ENCODE measurements at places on chromosomes 1 and 21. TPM values are rescaled to one million over a fixed set of nuclear protein-coding genes. Genes with fewer than 3 reads are reported as not detected.

DNA sequence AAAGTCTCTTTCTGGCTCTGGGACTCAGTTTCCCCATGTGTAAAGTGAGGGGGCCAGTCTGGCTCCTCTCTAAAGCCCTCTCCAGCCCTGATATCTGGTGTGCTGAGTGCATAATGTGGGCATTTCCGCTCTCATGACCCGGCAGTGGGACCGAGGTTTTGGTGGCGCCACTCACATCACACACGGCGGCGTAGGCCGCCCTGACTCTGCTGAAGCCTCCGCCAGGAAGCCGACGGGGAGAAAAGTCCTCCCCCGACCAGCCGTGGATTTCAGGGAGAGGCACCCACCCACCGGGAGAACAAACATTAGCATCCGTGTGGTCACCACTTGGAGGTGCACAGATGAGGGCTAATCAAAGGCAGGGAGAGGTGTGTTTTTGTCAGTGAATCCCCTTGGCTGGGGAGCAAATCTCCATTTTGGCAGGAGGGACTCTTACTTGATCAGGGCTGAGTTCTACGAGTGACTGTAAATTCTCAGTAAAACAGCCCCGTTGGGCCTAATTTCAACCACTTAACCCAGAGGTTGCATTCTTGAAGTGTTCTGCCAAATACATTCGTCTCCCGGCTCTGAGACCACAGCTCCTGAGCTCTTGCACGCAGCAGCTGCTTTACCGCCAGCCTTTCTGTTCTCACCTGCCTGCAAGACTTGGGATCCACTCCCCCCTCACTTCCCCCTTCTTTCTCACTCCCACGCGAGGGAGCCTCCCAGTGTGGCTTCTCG, 118.2 kb downstream of the FOXD2 start:
- no peak for DNase-seq
- H3K4me3 ChIP-seq: no peak overlapping the region
- peaks cover 18% of the 10 kb centered on the region for H3K27me3 ChIP-seq

DNA sequence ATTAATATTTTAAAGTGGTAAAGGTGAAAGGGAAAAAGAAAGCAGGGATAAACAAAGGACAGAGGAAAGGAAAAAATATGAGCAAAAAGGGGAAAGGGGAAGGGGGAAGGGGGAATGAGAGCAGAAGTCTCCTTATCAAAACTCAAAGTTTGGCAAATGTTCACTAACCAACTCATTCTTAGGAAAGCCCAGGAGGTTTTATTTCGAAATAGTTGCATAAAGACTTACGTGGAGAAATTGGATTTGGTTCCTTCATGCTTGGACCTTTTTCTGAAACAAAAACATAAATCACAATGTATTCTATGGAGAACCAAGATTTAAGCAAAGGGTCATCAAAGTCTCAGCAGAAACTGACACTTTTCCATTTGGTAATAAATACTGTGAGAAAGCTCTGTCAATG, 188.1 kb downstream of the TGFBR3 start:
- no peaks in the 10 kb centered on the region for H3K27me3 ChIP-seq
- H3K36me3 ChIP-seq: peaks cover 12% of the 10 kb centered on the region
- peaks cover 19% of the 10 kb centered on the region for H3K4me1 ChIP-seq
- no peak overlapping the region for H3K4me3 ChIP-seq
- no peak overlapping the region for H3K27ac ChIP-seq

GRCh38 chr1:54012008-54012325, 6.0 kb downstream of the LDLRAD1 start:
- no peaks in the 10 kb centered on the region for H3K27me3 ChIP-seq
- no peak overlapping the region for H3K4me3 ChIP-seq
- no peaks in the 10 kb centered on the region for H3K36me3 ChIP-seq
- H3K4me1 ChIP-seq: no peaks in the 10 kb centered on the region

DNA sequence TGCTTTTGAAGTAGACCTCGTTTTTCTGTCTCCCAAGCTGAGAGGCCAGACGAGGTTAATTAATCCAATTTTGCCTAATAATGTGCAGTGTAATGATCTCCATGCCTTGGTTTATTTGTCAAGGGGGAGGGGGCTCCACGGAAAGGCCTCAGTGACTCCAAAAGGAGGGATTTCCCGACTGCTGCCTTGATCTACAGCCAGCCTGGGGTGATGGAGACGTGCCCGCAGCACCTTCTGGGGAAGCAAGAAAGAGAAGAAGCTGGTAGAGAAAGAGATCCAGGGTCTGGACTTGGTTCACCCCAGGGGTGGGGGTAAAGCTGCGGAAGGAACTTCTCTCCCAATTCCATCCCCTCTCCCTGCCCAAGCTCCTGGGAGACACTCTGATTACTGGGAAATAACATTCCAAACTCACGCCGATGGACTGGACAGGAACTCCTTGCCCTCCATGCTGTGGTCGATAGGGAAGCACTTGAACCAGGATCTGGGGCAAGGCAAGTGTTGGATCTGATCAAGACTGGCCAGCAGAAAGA, 44.1 kb upstream of the SIM2 start:
- H3K27ac ChIP-seq: no peak overlapping the region
- DNase-seq: no peak
- H3K4me3 ChIP-seq: no peak overlapping the region

GRCh38 chr1:236172041-236172579, 29.8 kb downstream of the GPR137B start:
- no peaks in the 10 kb centered on the region for H3K27me3 ChIP-seq
- H3K4me3 ChIP-seq: no peak overlapping the region
- H3K36me3 ChIP-seq: no peaks in the 10 kb centered on the region
- no peak for DNase-seq

GRCh38 chr1:77044133-77044849, 174.9 kb downstream of the PIGK start:
- no peak overlapping the region for H3K27ac ChIP-seq
- H3K36me3 ChIP-seq: no peaks in the 10 kb centered on the region
- peaks cover 1% of the 10 kb centered on the region for H3K27me3 ChIP-seq
- H3K4me3 ChIP-seq: no peak overlapping the region

GRCh38 chr1:21639594-21640041, 29.5 kb downstream of the RAP1GAP start:
- DNase-seq: no peak
- no peak overlapping the region for H3K4me3 ChIP-seq
- no peaks in the 10 kb centered on the region for H3K36me3 ChIP-seq
- peaks cover 7% of the 10 kb centered on the region for H3K27me3 ChIP-seq

DNA sequence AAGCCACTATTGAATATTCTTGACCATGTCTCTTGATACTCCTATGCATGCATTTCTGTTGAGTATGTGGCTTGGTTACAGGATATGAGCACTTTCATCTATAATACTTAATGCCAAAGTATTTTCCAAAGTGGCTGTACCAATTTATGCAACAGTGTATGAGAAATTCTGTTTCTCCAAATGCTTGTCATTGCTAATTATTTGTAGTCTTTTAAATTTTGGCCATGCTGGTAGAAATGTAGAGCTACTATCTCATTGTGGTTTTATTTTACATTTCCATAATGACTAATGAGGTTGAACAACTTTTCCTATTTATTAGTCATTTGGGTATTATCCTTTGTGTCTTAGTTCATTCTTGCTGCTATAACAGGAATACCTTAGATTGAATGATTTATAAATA, 71.4 kb upstream of the TSPAN2 start:
- no peaks in the 10 kb centered on the region for H3K36me3 ChIP-seq
- H3K27ac ChIP-seq: no peak overlapping the region
- H3K4me1 ChIP-seq: no peaks in the 10 kb centered on the region
- H3K4me3 ChIP-seq: no peak overlapping the region

- no peaks in the 10 kb centered on the region for H3K4me1 ChIP-seq
- DNase-seq: no peak
- H3K4me3 ChIP-seq: no peak overlapping the region
- H3K36me3 ChIP-seq: peaks cover 59% of the 10 kb centered on the region
Observed at GRCh38 chr21:37503848-37504467, 137.4 kb downstream of the DYRK1A start.

GRCh38 chr1:148355976-148356375, 127.1 kb downstream of the PPIAL4G start:
- no peak for DNase-seq
- no peaks in the 10 kb centered on the region for H3K4me1 ChIP-seq
- H3K4me3 ChIP-seq: no peak overlapping the region
- no peaks in the 10 kb centered on the region for H3K27me3 ChIP-seq

DNA sequence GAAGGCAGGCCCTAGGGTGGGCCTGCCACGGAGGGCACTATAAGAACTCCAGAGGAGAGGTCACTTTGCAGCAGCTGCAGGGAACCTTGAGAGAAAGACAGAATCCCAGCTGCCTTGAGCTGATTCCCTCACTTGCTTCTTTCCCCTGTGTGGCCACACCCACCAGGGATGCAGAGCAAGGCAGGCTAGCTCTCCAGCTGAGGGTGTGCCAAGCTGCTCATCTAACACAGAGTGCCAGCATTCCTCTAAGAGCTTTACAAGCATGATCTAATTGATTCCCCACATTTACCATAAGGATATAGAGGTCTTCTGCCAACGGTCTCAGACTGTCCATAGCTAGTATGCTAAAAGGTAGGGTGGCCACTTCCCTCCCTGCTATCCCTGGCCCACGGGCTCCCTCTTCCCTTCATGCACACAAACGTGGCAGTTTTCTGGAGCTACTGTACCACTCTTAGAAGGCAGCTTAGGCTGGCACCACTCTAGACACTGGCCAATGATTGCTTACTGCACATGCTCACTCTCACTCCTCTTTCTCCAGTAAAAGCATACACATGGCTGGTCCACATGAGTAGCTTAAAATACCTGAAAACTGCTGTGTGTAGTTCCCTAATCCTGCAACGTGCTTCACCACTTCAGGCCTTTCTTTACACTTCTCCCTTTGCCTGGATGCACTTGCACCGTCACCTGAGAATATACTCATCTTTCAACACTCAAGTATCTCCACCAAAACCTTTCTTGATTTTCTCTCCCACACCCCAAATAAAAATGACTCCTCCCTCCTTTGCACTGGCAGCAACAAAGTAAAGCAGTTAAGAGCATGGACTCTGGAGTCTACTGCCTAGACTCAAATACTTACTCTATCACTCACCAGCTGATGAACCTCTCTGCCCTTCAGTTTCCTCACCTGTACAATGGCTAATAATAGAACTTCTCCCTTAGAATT, 57.7 kb downstream of the DMAP1 start:
- H3K4me1 ChIP-seq: peaks cover 4% of the 10 kb centered on the region
- no peak overlapping the region for H3K27ac ChIP-seq
- H3K27me3 ChIP-seq: no peaks in the 10 kb centered on the region

- H3K4me1 ChIP-seq: peaks cover 5% of the 10 kb centered on the region
- no peaks in the 10 kb centered on the region for H3K36me3 ChIP-seq
- no peak overlapping the region for H3K27ac ChIP-seq
- H3K27me3 ChIP-seq: no peaks in the 10 kb centered on the region
- no peak overlapping the region for H3K4me3 ChIP-seq
- DNase-seq: no peak
Observed at GRCh38 chr1:179164494-179164893, 65.0 kb downstream of the ABL2 start.

DNA sequence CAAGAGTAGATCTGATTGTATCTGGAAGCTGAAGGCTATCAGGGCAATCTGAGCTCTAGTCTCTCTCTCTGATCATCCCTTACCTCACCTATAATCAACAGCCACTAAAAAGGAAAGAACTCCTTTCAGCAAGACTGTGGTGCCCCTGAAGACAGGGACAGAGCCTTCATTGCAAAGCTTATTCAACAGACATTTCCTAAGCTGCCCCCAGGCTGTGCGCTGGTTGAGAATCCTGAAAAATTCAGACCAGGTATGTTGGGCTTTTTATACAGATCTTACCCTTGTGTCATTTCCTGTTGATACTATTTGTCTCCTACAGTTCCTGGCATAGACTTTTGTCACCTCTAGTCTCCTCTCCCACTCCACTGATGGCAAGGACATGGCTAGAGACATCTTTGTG, 63.3 kb upstream of the PLA2G4A start:
- H3K4me1 ChIP-seq: no peaks in the 10 kb centered on the region
- no peaks in the 10 kb centered on the region for H3K27me3 ChIP-seq
- DNase-seq: no peak
- no peak overlapping the region for H3K4me3 ChIP-seq
- H3K36me3 ChIP-seq: no peaks in the 10 kb centered on the region

DNA sequence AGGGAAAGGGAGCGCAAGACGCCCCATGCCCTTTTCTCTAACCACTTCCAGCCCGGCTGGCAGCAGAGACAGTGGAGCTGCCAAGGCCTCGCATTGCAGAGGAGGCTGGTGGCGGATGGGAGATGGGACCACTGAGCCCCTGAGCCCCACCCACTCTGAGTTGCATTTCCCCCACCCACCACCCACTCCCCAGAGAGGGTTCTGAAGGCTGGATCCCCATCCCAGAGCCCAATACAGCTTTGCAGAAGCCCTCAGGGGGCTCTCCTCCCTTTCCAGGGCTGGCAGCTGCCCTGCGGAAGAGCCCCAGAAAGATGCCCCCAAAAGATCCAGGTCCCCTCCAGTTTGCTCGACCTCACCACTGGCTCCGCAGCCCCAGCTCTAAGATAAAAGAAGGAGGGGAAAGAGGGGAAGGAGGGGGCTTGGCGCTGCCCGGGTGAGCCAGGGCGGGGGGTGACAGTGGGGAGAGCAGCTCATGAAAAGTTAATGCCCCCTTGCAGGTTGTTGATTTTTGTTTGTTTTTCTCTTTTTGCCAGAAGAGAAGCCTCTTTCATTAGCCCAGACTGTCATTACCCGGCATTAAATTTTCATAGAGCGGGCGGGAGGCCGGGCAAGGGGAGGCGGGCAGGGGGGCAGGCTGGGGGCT, 38.4 kb upstream of the CASZ1 start:
- peaks cover 6% of the 10 kb centered on the region for H3K4me1 ChIP-seq
- H3K27me3 ChIP-seq: peaks cover 2% of the 10 kb centered on the region
- no peak for DNase-seq
- H3K36me3 ChIP-seq: no peaks in the 10 kb centered on the region
- no peak overlapping the region for H3K4me3 ChIP-seq

GRCh38 chr1:33338440-33339211, 17.7 kb upstream of the A3GALT2 start:
- peaks cover 100% of the 10 kb centered on the region for H3K4me1 ChIP-seq
- H3K27me3 ChIP-seq: no peaks in the 10 kb centered on the region
- peak overlapping the region; percentile 55 for H3K4me3 ChIP-seq
- H3K36me3 ChIP-seq: peaks cover 26% of the 10 kb centered on the region
- peak; percentile 76 for DNase-seq

GRCh38 chr1:215241451-215241850, 158.9 kb downstream of the KCNK2 start:
- H3K4me3 ChIP-seq: no peak overlapping the region
- no peaks in the 10 kb centered on the region for H3K36me3 ChIP-seq
- DNase-seq: no peak
- H3K4me1 ChIP-seq: no peaks in the 10 kb centered on the region
- no peak overlapping the region for H3K27ac ChIP-seq
- no peaks in the 10 kb centered on the region for H3K27me3 ChIP-seq

The OPN3 gene
- total RNA-seq: 3.4 TPM

The PCP4L1 gene
- 0.45 TPM for total RNA-seq

The LHX8 gene
- not detected for total RNA-seq

Measured in psoas muscle (tissue), 8 donors.